Esophagus mucosa (tissue), 1 donor: ENCODE measurements at places on chromosomes 1 and 21. TPM values are rescaled to one million over a fixed set of nuclear protein-coding genes. Genes with fewer than 3 reads are reported as not detected.
A peak's percentile ranks its signal among the peaks of the same experiment; 100 is the strongest.

- ATAC-seq, result peak; percentile 88
Observed at GRCh38 chr1:39132505-39133339, 71.8 kb upstream of the MACF1 start.

DNA sequence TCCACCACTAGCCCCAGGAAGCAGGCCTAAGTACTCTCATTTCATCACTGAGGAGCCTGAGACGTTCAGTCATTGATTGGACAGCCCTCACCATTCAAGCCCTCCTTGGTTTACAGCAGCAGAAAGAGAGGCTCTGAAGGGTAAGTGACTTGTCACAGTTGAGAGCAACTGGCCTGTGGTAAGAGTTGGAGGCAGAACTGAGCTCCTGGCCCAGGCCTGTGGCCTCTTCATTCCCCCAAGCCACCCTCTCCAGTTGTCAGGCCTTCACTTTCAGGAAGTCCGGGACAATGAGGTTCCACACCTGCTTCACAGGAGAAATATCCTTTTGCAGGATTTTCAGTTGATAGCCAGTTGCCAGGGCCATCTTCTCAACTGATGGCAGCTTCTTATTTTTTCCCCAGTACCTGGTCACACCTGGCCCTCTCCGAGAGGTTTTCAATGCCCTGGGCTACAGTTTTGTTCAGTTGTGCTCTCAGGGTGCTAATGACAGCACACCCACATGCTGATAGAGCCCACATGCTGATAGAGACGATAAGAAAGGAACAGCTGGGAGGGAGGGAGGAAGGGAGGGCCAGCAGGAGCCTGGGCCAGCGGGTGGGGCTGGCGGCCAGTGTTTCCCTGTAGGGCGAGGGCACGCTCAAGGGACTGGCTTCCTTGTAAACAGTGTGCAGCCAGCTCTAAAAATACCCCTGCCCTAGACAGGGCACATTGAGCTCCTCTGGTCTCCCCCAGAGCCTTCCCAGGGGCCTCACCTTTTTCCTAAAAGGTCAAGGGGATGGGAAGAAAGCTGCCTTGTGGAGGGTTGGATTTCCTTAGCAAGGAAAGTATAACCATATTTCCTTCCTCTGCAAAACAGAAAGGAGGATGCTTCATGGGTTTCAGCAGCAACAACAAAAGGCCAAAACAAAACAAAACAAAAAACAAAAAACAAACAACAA lies 112.7 kb upstream of the JUN start:
- peak; percentile 59 for ATAC-seq

- no peak for ATAC-seq
Observed at GRCh38 chr1:86453664-86454063, 15.1 kb upstream of the CLCA1 start.

DNA sequence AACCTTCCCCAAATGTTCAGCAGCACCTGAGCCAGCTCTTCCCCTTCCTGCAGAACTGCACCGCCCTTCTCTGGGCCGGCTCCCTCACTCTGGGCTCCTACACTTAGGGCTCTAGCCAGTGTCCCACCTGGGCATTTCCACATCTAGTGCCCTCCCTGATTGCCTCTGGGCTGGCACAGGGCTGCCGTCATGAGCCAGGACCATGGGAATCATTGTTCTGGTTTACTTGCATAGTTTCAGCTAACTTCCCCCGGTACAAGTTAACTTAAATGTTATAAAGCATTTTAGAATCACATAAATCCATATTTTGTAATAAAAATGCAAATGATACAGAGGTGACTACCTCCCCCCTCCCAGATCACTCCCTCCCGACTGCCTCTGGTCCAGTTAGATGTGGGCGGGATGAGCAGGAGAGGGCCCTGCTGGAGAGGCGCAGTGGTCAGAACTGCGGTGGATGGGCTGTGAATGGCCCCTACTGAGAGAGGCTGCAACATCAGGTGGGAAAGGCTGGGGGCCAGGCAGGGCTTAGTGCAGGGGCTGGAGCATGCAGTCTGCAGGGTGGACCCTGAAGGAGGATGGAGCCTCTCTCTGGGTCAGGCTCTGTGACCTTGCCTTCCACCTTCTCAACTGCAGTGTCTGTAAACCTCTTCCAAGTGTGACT lies 371.4 kb upstream of the C1orf174 start:
- no peak for ATAC-seq

GRCh38 chr21:45817345-45817744 lies 164.2 kb upstream of the COL6A1 start:
- no peak for ATAC-seq

DNA sequence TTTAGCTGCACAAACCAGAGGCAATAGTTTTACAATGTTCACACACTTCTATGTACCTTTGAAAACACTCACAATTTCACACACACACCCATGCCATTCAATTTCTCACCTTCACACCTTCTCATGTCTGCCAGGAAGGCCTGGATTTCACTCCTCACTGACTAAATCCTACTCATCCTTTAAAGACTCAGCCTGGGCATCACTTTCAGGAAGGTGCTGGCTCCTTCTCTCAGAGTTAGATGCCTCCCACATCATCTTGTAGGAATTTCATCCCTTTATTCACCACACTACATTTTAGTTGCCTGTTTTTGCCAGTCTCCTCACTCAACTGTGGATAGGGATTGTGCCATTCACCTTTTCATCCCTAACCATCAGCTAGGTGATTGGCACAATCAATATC lies 2.3 kb downstream of the IL20 start:
- ATAC-seq, result no peak

DNA sequence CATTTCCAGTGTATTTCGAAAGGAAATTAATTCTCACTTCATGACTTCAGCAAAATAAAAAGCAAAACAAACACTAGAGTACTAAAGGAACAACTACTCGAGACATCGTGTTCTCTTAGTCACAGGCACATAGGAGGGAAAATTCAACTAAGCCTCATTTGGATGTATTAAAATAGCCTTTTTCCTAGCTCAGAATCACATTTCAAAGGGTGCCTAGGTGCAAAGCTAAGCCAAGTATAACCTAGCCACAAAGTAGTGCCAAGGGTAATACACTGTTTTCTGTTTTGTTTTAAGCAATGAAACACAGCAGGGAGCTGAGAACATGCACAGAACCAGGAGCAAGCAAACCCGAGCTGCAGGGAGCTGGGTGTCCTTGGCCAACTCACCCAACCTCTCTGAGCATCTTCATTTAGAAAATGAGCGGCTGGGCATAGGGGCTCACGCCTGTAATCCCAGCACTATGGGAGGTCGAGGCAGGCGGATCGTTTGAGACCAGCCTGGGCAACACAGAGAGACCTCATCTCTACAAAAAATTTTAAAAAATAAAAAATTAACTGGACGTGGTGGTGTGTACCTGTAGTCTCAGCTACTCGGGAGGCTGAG lies 26.6 kb upstream of the ACBD6 start:
- no peak for ATAC-seq

DNA sequence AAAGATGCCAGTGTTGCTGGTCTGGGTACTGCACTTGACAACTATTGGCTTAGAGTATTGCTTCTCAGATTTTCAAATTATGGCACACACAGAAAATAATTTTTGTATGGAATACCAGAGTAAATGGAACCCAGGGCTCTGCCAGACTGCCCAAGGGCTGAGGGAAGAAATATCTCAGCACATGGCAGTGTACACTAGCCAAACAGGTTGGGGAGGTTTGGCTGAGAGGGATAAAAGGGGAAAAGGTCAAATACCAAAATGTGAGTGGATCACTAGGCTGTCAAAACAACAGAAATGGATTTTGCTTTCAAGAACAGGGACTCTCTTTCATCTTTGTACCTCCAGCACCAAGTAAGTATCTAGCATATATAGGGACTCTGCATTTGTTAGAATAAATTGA lies 3.0 kb upstream of the RGS8 start:
- ATAC-seq, result peak; percentile 90

DNA sequence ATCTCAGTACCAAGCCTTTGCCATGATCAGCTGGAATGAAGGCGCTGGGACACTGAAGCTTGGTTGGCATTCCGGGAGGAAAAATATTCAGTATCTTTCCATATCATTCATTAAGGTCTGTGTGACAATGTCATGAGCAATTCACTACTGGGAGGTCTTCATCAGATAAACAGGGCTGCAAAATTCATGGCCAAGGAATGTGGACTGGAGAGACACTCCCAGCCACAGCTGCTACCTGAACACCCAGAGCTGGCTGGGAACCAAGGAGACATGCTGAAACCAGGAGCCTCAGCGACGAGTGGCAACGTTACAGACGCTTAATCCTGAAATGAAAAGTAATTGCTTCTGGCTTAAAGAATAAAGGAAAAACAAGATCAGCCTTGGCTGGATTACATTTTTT lies 30.6 kb upstream of the DDAH1 start:
- peak; percentile 95 for ATAC-seq

- ATAC-seq, result no peak
Observed at GRCh38 chr1:53792806-53793205, 45.3 kb downstream of the NDC1 start.

DNA sequence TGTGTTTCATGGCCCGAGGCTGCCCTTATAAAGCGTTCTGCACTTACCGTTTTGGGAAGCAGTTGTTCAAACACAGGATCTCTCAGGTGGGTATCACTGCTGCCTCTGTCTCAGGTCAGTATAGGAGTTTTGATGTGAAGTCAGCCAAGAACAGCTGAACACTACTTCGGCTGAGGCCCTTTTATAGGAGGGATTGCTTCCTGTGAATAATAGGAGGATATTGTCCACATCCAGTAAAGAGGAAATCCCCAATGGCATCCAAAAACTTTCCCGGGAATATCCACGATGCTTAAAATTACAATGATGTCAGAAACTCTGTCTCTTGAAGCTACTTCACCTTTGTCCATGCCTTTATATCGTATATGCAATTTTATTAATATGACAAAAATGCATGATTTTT lies at the start of gene SELE:
Gene SELE, minus strand, starts transcription at position 156 of the 400 bp plus-strand sequence. CDS start 467 bp downstream, outside the sequence.
- ATAC-seq, result no peak

- ATAC-seq, result peak; percentile 25
Observed at GRCh38 chr1:203361945-203362719, 11.2 kb upstream of the FMOD start.

- ATAC-seq, result no peak
Observed at GRCh38 chr1:205263580-205264190, 35.9 kb downstream of the TMCC2 start.

GRCh38 chr1:173224949-173225348 lies 17.8 kb upstream of the TNFSF4 start:
- no peak for ATAC-seq

- ATAC-seq, result peak; percentile 72
Observed at GRCh38 chr1:232038706-232039677, 412.4 kb downstream of the DISC1 start.

- ATAC-seq, result no peak
Observed at GRCh38 chr1:218371927-218372672, 27.0 kb downstream of the TGFB2 start.

DNA sequence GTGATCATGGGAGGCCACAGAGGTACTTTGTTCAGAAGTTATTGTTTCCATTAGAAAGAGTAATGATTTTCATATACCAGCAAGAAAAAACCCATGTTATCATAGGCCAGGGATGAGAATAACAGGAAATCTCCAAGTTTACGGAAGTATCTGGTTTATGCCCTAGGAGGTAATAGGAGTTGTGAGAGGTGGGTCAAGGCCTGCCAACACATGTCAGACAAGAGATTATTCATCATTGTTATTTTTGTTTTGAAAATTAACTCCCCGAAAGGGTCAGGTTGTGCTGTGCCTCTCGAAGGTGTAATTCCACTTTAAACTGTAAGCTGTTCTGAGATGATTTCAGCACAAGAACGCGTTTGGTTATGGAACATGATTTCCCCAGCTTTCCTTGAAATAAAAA lies 218.4 kb downstream of the CAMTA1 start:
- ATAC-seq, result no peak

DNA sequence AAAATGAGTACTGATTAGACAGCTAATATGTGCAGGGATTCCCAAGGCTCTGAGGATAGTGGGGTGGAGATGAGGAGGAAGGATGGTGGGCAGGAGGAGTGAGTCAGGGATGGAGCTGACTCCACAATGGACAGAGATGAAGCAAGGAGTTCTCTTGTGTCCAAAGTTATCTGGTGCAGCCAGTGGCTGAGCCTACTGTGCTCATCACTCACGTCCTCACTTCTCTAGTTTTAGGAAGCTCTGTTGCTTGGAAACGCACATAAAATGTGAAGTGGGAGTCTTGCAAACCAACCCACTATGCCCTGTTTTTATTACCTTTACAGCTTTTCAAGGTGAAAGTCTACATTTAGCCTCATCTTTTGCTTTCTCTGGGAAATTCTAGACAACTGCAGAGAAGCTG lies 36.5 kb upstream of the SAMD13 start:
- ATAC-seq, result no peak

GRCh38 chr1:219813294-219813693 lies 115.1 kb downstream of the SLC30A10 start:
- ATAC-seq, result no peak

- ATAC-seq, result no peak
Observed at GRCh38 chr1:214018386-214019268, 30.9 kb downstream of the PROX1 start.

- no peak for ATAC-seq
Observed at GRCh38 chr1:111496398-111496797, 7.0 kb downstream of the ADORA3 start.

- ATAC-seq, result no peak
Observed at GRCh38 chr1:84479998-84480397, 932 bp downstream of the RPF1 start.

GRCh38 chr1:82392946-82393345 lies 592.2 kb downstream of the ADGRL2 start:
- ATAC-seq, result no peak

DNA sequence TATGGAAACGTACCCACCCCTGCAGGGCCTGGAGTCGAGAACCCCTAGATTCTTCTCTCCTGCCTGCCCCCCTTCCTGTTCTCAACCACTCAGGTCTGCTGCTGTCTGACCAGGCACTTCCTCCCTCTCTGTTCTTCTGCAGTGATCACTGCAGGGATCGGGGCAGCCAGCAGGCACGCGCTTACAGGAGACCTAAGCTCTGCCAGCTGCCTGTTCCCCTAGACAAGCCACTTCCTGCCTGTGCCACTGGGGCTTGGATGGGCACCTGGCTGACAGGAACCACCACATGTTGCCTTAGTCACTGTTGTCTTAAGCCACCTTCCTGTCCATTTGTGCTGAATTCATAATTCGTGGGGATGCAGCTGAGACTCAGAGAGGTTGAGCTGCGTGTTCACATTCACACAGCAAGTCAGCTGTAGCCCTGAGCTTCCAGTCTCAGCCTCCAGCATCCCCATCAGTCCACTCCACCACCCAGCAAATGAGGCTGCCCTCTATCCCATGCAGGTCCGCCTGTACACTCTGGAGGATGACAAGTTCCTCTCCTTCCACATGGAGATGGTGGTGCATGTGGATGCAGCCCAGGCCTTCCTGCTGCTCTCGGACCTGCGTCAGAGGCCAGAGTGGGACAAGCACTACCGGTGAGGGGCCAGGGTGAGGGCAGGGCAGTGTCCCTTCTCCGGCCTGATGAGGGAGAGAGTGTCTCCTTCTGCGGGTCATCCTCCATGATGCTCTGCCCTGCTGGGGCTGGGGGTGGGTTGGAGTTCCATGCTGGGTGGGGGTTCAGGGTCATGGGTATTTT lies 18.6 kb downstream of the FAM151A start:
- peak; percentile 74 for ATAC-seq

- ATAC-seq, result peak; percentile 69
Observed at GRCh38 chr1:156709757-156710489, 4.5 kb upstream of the CRABP2 start.

NUDC gene
- total RNA-seq, result 35.7 TPM

RGS5 gene
- total RNA-seq, result 28.3 TPM

NPPA gene
- not detected for total RNA-seq

F13B gene
- total RNA-seq, result not detected

MRPL24 gene
- 67.4 TPM for total RNA-seq

SYCP1 gene
- total RNA-seq, result not detected

KPRP gene
- 3.6 TPM for total RNA-seq
